ENCODE measurements at places on chromosomes 1 and 21.

GRCh38 chr1:119097380-119097779, 43.1 kb downstream of the WARS2 start:
- no peak for DNase-seq

GRCh38 chr1:153228491-153228890, 11.1 kb downstream of the PRR9 start:
- no peak for DNase-seq

DNA sequence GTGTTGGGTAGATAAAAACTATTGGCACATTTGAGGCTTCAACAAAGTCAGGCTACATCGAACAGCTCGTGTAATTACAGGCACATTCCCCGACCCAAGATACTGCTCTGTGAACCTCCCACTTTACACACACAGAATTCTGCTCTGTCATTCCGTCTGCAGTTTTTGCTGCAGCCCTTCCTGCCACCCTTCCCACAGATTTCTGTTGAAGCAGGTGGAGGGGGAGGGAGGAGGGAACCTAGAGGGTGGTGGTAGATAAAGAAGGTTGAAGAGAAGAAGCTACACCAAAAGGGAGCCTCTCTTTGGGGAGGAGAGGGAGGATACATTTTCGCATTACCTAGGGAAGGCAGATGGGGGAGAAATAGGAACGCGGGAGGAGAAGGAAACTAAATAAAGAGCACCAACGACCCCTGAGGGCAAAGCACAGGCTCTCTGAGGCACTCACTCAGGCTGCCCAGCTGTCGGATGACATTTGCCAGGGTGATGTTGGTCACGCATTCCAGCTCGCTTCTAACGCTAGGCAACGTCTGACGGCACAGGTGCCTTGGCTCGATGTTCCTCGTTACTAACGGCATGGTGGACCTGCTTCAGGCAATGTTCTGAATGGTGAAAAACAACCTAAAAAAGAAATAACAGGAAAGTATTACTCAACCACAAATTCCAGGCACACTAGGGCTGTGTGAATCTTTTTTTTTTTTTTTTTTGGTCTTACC, 36.0 kb downstream of the GPR3 start:
- no peak for DNase-seq

- DNase-seq = no peak
Measured at GRCh38 chr1:85318217-85318616, 41.8 kb upstream of the BCL10 start.

GRCh38 chr1:24911651-24912155, 18.4 kb downstream of the RUNX3 start:
- DNase-seq = no peak

GRCh38 chr21:30839304-30839703, 9.7 kb upstream of the KRTAP7-1 start:
- DNase-seq = no peak

DNA sequence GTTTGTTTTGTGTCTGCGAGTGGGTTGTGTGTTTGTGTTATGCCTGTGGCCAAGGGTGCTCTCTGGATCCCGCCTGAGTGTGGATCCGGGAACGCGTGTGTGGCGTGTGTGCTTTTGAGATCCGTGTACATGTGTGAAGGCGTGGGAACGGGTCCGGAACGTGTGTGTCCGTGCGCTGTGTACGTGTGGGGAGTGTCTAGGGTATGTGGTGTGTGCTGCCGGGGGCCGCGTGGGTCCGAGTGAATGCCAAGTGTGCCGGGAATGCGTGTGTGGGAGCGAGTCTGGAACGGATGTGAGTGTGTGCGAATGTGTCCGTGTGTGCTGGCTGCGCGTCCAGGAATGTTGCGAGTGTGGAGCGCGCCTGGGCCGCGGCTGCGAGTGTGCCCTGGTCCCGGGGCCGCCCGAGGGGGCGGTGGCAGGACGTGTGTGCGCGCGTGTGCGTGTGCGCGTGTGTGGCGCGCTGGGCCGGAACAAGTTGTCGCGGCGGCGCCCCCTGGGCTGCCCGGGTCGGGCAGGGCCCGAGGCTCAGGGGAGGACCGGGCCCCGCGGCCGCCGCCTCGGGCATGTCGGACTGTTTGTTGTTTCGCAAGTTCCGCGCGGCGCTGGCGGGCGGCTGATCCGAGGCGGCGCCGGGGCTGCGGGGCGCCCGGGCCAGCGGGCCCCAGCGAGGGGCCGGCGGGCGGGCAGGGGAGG, 953 bp downstream of the PTPRU start:
- peak; percentile 33 for DNase-seq

DNA sequence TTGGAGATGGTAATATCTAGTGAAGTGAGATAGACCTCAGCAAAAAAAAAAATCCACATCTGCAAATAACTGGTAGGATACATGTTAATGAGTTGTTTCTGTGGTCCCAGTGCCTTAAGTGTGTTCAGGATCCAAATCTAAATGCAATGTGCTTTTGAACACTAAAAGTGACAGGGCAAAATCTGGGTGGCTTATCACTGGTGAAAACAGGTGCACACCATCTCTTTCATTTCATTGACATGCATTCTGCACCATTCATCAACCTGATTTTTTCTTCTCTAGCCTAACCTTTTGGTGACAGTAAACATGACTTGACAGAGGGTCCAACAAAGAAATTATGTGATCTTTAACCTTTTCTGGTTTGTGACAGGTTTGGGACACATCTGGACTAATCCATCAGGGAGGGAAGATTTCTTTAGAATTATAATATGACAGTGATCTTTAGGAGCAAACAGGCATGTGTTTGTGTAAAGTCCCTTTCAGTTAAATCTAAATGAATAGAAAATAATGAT, 201.6 kb upstream of the NEGR1 start:
- DNase-seq = no peak

- no peak for DNase-seq
Measured at GRCh38 chr1:111509997-111510375, 6.6 kb upstream of the ADORA3 start.

- no peak for DNase-seq
Measured at GRCh38 chr1:25487628-25488027, 55.8 kb upstream of the LDLRAP1 start.

DNA sequence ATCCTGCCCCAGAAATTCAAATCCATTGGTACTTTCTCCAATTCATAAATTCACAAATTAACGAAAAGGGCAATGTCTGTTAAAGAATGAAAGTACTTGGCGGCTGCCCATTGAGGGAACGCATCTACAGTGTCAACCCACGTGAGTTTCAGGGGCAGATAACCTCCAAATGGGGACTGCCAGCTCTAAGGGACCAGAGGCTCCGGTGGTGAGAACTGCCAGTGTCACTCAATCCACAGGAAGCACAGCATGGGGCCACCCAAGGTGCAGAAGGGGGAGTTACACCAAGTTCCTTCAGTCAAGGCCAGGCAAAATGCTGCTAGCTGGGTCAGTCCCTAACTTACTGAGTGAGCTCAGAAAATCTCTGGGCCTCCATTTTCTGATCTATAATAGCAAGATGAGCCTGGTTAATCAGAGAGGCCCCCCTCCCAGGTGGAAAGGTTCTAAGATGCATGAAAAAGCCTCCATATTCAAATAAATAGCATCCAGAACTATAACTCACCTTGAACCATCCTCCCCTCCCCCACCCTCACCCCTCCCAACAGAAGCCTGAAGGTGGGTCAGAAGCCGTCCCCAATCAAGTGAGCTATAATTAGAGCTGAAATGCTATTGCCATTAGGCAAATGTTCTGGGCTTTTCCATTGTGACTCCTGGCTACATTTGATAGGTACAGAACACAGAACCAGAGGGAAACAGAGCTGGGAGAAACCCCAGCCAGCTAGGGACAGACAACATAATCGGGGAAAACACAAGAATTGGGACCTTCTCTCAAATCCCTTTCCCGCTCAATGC, 41.7 kb downstream of the LRP8 start:
- DNase-seq = no peak

DNA sequence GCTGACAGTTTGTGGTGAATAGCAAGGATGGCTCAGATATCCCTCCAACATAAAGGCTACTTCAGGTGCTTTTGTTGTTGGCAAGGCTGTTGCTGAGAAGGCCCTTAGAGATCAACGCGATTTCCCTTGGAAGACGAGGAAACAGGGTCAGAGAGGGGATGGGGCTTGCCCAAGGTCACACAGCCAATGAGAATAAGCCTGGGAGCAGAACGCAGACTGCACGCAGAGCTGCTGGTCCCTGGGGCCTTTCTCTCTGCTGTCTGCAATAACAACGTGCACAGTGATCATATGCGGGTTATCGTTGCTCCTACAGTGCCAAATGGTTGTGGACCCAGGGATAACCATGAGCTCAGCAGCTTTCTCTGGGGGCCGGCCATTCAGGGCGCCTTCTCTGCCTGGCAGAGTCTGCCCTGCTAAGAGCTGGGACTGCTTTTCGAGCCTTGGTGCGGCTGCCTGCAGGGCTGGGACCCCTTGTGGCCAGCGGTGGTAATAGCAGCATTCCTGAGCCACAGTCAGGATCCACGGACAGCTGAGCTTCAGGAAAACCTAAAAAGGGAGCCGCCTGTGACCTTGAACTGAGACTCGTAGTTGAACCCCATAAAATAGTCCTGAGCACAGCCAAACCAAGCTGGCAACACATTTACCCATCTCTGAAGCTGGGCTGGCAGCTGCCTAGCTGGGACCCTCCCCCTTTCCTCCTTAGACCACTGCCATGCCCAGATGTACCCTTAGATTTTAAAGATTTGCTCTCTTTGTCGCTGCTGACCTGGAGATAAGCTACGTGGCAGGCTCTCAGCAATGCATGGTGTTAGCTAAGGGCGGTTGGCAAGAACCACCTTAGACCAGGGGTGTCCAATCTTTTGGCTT, 39.8 kb downstream of the HTR6 start:
- peak; percentile 44 for DNase-seq

- no peak for DNase-seq
Measured at GRCh38 chr1:228013935-228014930, 7.4 kb downstream of the WNT3A start.

- no peak for DNase-seq
Measured at GRCh38 chr1:9260059-9260766, 25.6 kb downstream of the H6PD start.

DNA sequence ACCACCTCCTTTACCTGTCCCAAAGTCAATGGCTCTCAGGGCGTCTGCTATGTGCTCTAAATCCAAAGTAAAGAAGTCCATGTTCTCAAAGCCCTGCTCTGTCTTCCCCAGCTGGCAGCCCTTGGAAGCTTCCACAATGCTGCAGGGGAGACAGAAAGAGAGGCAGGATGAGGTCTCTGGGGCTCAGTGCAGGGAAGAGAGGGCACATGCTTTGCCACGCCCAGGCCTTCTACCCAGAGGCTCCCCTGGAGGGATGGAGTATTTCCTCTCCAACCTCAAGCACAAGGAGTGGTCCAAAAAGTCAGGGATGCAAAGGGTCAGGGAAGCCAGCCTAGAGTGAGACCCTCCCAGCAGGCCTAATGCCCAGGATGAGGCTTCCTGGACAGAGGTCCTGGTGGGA, 10.2 kb downstream of the TRIM63 start:
- no peak for DNase-seq

GRCh38 chr1:168319691-168320090, 39.0 kb downstream of the TBX19 start:
- DNase-seq = no peak

DNA sequence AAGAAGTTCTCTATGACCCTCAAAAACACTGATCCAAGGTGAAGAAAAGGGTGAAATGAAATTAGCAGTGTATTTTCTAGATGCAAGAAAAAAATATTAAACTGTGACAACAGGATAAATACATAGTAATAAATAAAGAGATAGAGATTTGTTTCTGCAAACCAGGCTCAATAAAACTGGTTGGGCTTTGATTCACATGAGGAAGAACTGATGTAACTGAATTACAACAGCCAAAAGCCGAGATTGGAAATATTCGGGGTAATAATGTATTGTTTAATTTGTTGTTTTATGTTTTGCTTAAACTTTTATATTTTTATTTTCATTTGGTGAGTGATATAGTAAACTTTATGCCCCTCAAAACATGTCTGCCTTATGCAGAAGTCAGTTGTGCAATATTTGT, 285.0 kb downstream of the BRINP3 start:
- DNase-seq = no peak

DNA sequence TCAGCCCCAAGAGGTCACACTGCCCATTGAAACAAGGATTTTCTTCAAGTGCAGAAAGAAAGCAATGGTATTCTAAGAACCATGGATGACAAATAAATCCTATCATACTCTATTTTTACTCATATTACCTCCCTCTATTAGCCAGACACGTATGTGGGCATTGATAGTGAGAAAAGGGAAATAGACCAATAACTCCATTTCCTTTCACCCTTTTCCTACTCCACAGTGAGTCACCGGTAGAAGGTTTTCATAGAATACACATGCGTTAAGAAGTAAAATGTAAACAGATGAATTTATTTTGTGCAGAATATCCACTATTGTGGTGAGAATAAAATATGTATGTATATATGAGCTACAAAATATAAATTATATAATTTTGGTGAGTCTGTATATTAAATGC, 568.9 kb upstream of the ADGRL4 start:
- DNase-seq = no peak

GRCh38 chr1:186578325-186579016, 101.8 kb downstream of the PTGS2 start:
- no peak for DNase-seq
